ENCODE measurements at places on chromosomes 3 and 15.

- DNase-seq, result no peak
These were observed 125.9 kb downstream of the EBLN2 start for GRCh38 chr3:73187328-73187727.

DNA sequence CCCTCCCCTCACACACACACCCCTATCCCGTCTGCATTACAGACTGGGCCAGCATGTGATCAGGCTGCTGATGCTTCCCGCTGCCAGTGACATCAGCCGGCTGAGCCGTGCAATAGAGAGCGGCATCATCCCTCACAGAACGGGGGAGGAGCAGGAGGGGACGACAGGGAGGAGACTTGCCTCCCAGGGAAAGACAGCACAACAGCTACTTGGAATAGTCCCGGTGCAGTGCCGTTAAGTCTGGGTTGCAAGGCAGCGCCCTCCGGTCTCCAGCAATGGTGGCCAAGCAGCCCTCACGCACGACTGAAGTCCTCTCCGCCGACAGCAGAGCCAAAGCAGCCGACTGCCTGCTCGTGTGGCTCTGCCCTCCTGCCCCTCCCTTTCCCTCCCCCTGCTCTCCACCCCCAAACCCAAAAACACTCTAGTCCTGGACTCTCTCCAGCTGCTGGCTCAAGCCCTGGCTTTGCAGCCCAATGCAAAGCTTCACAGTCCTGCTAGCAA lies 31.5 kb upstream of the RPS17 start:
- no peak for DNase-seq

DNA sequence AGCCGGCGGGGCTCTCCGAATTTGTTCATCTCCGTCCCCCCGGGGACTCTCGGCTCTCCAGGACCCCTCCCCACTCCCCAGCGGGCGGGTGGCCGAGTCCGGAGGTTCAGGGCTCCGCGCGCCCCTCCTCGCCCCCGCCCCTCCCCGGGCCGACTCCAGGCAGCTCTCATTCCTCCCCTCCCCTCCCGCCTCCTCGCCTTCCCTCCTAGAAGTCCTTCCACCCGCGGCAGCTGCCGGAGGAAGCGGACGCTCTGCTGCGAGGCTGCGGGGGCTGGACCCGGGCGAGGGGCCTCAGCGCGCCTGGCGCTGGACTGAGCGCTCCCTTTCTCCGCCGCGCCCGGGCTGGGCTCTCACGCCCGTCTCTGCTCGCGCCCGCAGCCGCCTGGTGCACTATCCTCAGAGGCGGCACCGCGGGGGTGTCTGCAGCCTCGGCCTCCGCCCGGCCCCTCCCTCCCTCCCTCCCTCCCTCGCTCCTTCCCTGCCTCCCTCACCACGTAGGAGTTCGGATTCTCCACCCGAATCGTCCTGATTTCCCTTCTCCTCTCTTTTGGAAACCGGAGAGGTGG lies at the start of gene ROBO2:
Gene ROBO2, plus strand, starts transcription at position 494 of the 566 bp plus-strand sequence. CDS start 687 bp downstream, outside the sequence.
- DNase-seq, result no peak

DNA sequence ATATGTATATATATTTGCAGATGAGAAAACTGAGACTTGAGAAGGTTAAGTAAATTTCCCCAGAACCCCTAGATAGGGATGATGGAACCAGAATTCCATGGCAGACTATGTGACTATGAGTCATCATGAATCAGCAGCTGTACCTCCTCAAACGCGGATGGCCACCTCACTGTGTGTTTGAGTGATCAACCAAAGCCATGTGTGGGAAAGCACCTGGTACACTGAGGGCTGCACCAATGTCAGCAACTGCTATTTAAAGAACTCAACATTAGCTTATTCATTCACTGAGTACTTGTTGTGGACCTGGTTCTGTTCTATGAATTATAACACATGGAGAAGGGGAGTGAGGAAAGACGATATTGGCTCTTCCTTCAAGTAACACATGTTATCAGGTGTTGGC lies 377.0 kb downstream of the GAP43 start:
- DNase-seq, result no peak

- no peak for DNase-seq
These were observed 61.3 kb downstream of the CYP19A1 start for GRCh38 chr15:51277101-51277500.
